ENCODE measurements at places on chromosomes 1 and 21. TPM values are rescaled to one million over a fixed set of nuclear protein-coding genes. Genes with fewer than 3 reads are reported as not detected.
A peak's percentile ranks its signal among the peaks of the same experiment; 100 is the strongest.

COL6A2 gene
- 143 TPM for polyA plus RNA-seq

GRCh38 chr1:109354929-109355328 is 42.8 kb downstream of the SORT1 start:
- DNase-seq, result no peak

DNA sequence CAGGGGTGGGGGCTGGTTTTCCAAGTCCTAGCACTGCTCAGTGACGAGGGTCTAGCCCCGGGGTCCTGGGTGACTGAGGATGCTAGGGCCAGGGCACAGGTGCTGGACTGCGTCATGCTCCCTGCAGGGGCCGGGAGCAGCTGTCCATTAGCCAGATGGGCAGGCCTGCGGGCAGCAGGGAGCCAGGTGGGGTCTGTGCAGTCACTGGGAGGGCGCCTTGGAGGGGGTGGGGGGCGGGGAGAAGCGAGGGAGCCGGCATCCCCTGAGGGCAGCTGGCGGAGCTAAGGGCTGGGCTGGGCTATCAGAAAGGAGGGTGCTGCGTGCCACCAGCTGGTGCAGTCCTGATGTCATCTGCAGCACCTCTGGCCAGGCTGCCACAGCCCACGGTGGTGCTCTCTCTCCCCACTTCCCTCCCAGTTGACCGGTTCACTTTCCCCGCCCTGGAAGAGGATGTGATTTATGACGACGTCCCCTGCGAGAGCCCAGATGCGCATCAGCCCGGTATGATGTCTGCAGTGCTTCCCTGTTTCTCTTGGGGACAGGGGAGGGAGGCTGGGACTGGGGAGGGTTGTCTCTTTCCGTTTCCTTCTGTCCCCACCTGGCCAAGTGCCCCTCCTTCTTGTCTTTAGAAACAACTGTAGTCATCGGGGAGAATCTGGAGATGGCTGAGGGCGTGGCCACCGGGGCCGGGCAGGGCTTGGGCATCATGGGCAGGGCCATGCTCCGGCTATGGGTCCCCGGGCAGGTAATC is 63.8 kb downstream of the ARHGEF10L start:
- DNase-seq, result no peak

DNA sequence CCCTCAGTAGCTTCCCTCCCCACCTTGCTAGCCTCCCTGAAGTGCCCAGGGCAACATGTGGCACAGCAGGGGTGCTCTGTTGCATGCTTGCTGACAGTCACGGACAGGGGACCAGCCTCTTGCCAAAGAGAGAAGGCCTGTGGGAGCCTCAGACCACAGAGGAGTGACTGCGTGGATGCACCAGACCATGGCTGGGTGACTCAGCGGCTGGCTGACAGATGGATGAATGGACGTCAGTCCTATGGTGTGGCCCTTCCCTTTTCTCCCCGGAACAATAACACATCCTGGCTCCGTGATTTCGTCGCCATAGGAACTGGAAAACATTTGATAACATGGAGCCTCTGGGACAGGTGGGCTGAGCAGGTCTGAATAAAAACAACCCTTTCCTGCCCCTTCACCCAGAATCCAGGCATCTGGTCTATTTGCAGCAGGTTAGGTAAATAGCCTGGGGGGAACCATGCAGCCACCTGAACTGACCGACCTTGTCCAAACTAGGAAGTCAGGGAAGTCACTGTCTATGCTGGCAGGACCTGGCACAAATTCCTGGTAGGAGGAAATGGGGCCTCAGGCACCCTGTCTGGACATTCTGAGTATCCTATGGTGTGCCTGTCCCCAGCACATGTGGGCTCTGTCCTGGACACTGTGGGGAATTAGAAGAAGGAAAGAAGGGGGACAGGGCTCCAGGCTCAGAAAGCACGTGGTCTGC is 53.3 kb downstream of the NENF start:
- DNase-seq, result peak; percentile 45

Data from heart left ventricle (tissue), 16 donors.